Type B pancreatic cell (in vitro differentiated cells): ENCODE measurements at places on chromosomes 11 and 22.

DNA sequence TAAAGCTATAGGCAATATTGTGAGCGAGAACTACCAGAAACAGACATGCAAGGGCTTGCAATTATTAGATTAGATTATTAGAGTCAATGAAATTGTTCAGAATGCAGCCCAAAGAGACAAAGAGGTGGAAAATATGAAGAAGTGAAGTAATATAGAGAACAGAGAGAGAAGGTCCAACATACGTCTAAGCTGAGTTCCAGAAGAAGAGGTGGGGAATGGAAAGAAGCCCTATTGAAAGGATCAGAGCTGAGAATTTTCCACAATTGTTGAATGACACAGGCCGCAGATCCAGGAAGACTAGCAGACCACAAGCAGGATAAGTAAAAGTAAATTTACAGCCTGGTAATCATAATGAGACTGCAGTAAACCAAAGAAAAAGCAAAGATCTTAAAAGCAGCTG lies 93.2 kb downstream of the EXT2 start:
- no peak for DNase-seq

DNA sequence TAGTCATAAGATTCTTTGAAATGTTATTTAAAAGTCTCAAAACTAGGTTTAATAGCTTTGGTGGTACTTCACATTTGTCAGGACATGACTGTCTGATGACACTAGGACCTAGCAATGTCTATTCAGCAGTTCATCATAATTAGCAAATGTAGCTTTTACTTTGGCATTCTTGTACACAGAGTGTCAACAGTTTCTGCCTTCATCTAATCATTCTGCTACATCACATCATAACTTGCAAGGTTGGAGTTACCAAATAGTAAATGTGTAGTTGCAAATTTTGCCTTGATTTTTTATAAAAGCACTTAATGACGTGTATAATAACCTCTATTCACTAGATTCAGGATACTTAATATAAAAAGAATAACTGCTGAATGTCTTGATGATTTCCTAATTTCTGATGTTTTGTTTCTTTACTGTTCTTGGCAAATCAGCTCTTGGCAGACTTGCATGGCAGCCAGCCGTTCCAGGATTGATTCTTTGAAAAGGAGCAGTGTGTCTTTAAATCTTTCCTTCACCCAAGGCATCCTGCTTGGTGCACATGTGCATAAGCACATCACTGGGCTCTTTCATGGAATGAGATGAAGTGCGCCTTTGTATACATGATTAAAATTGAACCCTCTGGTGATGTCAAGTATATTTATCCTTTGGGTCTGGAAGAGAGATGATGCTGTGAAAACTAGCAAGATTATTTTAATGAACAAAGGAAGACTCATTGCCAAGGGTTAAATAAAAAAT lies 12.2 kb downstream of the FBXO7 start:
- DNase-seq: no peak

DNA sequence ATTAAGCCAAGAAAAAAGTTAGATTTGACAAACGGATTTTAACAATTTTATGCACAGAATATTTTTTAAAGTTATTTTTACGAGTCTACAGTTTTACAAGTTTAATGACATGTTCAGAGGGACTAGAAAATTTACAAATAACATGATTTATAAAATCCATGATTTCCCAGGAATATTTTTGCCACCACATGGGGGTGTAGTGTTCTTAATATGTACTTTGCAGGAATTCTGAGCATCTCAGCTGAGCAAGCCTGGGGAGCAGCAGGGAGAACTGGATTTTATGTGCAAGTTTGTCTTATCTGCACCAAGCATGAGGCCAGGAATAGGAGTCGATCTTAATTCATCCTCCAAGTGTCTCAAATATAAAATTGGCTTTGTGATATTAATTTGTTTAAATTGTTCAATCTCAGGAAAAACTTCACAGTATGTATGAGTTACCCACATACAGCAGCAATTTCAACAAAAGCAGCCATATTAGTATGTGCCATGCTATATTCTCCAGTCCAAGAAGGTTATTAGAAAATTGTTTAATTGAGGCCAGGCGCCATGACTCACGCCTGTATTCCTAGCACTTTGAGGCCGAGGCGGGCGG lies 826.3 kb downstream of the DLG2 start:
- DNase-seq: no peak

DNA sequence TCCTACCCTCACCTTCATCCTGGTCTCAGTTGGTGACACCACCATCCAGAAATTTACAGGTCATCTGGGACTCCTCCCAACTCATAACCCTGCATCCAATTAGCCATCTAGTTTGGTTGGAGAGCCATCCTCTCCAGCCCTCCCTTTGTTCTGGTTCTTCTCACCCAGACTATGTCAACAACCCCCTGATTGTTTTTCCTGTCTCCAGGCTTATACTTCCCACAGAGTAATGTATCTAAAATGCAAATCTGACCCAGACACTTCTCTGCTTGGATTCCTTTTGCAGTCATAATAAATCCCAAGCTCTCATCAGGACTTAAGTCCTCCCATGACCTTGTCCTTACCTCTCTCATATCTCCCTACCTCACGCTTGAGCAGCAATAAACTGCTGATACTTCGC lies 3.0 kb downstream of the TTC12 start:
- DNase-seq: no peak

DNA sequence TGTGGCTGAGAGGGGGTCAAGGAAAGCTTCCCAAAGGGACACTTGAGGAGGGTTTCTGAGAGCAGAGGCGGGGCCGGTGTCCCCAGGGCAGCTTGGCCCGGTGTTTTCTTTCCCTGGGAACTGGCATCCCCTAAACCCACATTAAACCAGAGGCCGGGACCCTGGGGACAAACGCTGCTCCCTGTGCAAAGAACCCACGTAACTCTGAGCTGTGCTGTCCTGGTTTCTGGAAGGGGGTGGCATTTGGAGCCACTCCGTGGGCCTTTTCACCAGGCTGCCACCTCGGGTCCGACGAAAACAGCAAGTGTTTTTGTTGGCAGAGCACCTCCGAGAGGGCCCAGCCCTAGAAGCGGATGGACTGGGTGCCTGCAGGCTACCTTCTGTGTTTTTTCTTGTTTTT lies 100.2 kb upstream of the ANO1 start:
- DNase-seq: no peak

- DNase-seq: no peak
Measured at GRCh38 chr11:103406357-103406756, 297.1 kb downstream of the DYNC2H1 start.

DNA sequence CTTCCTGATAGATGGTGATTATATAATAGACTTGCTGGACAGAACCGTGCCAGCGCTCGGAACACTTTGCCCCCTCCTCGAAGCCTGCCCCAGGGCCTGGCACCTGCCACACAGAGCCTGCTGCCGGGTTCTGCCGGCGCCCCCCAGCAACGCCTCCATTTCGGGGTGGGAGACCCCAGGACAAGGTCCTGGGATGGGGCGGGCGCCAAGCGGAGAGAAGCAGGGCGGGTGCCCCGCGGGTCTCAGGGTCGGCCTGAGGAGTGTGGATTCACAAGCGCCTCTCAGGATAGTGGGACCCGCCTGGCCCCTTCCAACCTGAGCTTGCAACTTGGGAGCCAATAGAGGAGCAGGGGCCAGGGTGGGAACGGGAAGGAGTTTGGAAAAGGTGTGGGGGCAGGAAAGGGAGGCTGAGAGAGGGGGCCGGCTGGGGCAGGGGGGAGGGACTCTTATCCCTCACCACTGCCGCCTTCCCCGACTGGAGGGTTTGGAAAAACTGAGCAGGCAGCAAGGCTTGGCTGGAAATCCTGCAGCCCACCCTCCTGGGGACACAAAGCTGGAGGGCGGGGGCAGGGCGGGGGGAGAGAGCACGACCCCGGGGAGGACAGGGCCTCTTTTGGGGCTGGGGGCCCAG lies 3.3 kb upstream of the BCL9L start:
- no peak for DNase-seq

- no peak for DNase-seq
Measured at GRCh38 chr22:23775779-23776375, 3.2 kb downstream of the MMP11 start.
